Stimulated activated CD8-positive, alpha-beta memory T cell treated with anti-CD3 and anti-CD28 coated beads, Interleukin-15, amount 100 ng/mL, for 1 hour (primary cell): ENCODE measurements at places on chromosomes 3 and 15.

DNA sequence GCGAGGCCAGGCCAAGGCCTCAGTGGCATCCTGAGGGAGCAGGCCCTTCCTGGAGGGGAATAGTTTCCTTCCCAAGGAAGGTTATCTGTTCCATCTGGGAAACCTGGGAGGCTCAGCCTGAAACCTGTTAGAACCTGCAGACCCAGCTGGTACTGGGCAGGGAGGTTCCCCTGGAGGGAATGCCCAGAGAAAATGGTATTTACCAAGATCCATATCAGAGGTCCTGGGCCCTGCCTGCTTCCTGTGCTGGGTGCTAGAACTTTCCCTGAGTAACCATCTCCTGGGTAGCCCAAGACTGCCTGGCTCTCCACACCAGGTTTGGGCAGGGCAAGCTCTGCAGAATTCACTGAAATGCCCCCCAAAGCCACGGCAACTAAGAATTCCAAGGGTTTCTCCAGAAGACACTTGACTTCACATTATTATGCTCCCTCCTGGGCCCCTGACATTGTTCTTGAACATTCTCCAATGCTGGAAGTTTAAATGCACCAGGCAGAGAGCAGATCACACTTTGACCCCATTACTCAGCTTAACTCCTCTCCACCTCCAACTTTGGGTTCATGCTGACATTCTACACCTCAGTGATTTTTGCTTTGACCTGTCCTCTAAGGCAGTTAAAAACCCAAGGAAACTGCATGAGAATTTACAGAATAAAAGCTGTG is 2.0 kb downstream of the CA12 start:
- no peak for DNase-seq

DNA sequence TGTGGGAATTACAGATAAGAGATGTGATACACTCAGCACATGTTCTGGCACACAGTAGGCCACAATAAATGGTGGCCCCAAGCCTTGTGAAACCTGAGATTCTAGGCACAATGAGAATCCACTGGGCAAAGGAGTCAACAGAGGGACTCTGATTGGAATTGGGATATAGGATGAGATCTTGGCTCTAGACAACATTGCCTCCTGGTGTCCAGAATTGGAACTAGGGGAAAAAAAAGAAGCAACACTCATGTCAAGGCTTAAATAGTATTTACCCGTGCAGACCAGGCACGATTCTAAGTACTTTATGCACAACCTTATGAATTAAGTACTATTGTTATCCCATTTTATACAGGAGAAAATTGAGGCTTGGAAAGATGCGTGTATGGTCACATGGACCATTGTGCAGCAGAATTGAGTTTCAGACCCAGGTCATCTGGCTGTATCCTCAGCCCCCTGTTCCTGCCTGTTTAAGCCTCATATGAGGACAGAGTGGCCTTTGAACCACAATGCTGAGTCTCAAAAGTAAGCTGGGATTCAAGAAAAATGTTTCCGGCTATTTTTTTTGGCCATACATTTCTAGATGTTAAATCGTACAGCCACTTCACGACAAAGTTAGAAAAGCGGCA is 124.8 kb downstream of the SV2B start:
- no peak for DNase-seq

DNA sequence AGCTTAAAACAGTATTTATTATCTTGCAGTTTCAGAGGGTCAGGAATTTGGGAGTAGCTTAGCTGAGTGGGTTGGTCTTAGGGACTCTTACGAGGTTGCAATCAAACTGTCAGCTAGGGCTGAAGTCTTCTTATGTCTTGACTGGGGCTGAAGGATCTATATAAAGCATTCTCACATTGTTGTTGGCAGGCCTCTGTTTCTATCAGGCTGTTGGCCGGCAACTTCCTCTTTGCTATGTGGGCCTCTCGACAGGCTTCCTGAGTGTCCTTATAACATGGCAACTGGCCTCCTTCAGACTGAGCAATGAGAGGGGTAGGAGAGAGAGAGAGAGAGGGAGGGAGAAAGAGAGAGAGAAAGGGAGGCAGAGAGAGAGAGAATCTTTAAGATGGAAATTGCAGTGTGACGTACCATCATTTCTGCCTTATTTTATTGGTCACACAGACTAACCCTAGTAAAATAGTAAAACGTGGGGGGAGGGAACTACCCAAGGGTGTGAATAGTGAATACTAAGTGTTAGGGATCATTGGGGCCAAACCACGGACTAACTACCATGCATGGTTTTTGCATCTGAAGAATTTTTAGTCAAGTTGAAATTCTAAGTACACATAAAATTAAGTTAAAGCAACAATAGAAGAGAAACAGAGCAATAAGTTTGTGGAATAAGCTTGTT is 16.1 kb downstream of the FGF7 start:
- no peak for DNase-seq

DNA sequence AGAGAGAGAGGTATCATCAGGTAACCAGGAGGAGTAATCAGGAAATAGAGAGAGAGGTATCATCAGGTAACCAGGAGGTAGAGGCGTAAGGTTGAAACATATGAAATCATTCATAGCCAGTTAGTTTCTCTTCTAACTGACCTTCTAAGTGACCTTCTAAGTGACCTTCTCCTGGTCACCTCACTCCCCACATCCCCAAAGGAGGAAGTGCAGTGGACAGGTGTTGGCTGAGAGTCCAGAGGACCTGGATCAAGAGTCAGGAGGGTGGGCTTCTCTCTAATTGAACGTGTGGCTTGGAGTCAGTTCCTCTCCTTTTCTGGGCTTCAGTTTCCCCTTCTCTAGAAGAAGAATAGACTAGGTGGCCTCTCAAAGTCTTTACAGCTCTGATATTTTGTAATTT is 121.3 kb upstream of the DLG1 start:
- no peak for DNase-seq

- no peak for DNase-seq
Measured at GRCh38 chr15:34292621-34293020, 45.0 kb downstream of the SLC12A6 start.

- no peak for DNase-seq
Measured at GRCh38 chr3:149366941-149367840, 10.3 kb downstream of the TM4SF1 start.

DNA sequence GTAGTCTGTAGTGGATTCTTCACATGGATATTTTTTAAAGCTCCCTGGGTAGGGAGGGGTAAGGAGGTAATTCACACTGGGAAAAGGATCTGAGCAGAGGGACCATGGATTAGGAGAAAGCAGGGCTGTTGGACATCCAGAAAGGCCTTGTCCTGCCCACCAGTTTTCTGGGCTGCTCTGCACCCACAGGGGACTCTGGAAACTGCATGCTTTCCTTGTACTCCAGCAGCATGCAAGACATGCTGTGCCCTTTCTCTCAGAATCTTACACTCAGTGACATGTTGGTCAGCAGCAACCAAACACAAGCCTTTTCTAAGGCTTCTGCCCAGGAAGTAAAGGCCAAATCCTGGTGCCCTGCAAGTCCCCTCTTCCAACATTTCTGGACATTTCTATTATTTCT is 2.5 kb upstream of the FBN1 start:
- DNase-seq = no peak

- no peak for DNase-seq
Measured at GRCh38 chr3:101848326-101848725, 988 bp upstream of the NFKBIZ start.
